EH (cell line): ENCODE measurements at places on chromosomes 2 and 18.

- DNase-seq, result no peak
Observed at GRCh38 chr2:163198972-163199371, 360.4 kb upstream of the KCNH7 start.

DNA sequence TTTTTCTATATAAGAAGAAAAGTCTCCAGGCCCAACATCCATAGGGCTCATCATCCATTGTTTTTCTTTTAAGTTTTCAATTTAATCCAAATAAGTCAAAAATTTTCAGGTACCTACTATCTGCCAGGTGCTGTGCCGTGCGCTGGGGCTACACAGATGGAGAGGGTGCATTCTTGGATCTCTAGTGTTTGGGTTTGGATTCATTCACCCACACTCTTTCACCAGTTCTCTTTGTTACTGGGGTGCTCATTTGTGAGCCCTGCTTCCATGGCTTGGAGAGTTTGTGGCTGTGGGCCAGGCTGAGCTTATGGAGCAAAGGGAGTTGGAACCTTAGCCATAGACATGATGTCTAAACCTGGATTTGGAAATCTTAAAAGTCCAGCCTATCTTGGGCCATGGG lies 51.0 kb downstream of the CDK15 start:
- DNase-seq, result no peak

GRCh38 chr2:18332477-18332876 lies 228.0 kb downstream of the RDH14 start:
- no peak for DNase-seq

- no peak for DNase-seq
Observed at GRCh38 chr2:25838152-25838756, 40.0 kb downstream of the ASXL2 start.

DNA sequence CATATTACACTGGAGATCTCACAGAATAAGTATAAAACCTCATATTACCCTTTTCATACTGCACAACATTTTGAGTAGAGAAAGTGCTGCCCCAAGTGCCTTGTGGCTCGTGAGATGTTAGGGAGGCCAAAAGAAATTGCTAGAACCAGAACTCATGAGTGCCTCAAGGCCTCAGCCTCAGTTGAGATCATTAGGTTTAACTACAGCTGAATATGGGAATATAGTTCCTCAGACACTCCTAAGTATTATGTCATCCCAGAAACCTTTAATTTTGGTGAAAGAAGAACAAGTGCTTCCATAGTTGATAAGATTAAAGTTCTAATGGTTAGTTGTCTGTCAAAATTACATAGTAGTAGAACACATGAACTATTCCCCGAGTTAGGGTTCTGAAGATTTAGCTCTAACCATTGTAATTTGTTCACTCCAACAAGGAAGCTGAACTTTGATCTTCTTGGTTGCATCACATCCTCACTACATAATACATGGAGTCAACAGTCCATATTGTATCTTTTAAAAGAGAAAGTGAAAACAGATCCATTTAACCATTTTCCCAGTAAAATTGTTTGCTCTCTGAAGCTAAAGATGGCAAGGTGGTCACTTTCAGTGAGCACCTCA lies 9.6 kb upstream of the AQP4 start:
- DNase-seq, result no peak

- DNase-seq, result no peak
Observed at GRCh38 chr2:173705656-173706055, 259.5 kb downstream of the SP3 start.

DNA sequence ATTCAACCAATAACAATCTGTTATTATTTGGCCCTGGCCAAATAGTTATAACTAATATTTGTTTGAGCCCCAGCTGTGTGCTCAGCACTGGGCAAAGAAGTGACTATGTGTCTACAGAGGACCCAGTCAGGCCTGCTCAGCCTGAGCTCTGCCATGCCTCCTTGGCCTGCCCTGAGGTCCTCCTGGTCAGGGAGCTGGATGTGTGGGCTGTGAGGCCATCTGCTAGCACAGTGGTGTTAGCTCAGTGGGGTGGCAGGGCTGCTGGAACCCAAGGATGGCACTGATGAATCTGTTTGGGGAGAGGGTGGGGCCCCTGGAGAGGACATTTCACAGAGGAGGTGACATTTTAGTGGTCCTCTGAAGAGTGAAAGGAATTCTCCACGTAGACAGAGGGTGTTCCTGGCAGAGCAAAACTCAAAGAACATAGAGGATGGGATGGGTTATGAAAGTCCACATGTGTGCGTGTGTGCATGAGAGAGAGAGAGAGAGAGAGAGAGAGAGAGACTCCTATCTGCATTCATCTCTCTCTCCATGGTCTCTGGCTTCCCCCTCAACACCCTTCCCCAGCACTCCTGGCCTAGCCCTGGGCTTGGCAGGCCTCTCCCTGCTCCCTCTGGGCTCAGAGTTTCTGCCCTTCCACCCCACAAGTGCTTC lies 21.2 kb upstream of the ATOH8 start:
- no peak for DNase-seq

DNA sequence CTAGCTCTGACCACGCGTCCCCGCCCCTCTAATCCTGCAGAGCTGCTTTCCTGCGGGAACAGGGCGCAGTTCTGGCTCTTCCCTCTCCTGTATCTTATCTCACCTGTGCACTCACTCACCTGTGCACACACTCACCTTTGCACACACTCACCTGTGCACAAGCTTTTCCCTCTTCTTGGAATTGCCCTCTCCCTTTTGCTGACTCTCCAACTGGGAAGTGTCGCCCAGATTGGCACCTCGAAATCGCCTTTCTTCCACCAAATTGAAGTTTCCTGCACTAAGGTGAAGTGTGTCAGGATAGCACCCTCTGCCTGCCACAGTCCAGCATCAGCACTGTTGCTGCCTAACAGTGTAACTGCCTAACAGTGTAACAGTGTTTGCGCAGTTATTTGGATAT lies 566 bp upstream of the CMPK2 start:
- peak; percentile 33 for DNase-seq

DNA sequence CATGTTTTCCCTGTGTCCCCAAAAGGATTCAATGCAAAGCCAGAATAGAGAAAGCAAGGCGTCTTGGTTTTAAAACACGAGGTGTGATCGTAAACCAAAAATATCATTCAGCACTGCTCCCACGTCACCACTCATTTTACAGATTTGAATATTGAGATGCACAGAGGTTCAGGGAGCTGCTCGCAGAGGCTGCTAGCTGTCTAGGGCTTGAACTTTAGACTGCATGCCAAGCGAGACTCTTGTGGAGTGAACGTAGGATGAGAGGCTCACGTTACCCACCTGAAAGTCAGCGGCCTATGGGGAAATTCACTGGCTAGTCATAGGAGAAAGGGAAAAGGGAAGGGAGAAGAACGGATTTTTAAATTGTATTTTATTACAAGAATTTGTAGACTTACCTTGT lies 130.1 kb downstream of the MBP start:
- DNase-seq, result no peak

DNA sequence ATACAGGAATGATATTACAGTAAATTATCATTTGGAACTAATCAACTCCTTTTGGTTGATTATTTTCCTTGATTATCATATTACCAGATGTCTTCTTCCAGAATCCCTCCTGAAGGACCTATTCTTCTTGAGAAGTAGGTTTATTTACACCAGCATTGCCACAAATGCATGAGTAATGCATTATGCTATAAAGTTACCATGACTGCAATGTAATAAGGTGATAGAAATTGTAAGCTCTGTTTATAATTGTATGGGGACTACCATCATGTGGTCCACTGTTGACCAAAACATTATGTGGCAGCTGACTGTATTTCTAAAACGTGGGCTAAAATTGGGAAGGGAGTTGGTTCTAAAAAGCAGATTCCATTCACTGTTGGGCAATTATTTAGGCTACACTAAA lies 602.2 kb downstream of the NYAP2 start:
- DNase-seq, result peak; percentile 25

DNA sequence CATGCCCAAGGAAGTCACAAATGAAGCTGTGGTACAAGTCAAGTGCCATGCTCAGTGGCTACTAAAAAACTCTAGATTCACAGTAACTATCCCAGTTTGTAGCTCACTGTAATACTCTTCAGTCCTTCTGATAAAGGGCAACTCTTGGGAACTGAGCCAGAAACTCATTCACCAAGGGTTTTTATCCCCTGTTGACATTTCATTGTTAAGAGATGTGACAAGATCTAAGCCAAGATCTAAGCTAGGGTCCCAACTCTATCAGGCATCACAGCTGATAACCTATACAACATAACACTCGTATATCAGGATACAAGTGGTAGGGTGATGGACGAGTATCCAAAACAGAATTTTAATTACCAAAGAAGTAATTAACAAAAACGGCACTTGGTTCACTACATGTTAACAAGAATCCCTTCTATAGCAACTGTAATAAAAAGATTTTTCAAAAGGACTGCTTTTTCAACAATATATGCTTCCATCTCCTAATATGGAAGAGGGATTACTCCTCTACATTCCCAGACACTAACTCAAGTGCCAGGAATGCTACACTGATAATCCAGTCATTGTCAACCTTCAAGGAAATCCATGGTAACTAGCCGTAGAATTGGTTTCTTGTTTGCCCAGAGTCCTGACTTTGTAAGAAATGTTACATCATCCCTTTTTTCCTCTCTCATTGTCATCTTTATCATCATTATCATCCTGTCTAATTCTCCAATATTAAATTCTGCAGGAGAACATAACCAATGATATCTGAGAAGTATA lies 111.7 kb downstream of the CDH2 start:
- DNase-seq, result peak; percentile 97

GRCh38 chr2:188367164-188367563 lies 75.5 kb downstream of the GULP1 start:
- no peak for DNase-seq

DNA sequence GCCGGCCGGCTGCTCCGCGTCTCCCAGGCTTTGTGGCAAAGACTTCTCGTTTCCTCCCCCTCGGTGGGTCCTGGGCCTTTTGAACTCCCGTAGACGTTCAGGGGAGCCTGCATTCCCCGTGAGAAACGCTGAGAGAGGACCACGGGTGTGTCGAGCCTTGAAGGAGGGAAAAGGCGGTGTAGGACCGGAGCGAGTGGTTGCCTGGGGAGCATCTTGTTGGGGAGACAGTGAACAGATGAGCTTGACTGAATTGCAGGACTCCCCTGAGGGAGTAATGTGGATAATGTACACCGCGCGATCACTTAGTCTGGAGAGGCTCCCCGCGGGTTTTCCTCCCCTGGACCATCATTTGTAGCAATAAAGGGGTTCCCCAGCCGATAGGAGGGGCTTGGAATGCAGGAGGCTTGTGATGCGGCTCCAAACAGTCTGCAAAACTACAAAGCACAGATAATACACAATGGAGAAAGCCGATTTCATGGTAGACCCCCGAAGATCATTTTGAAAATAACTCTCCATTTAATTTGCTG lies 769 bp downstream of the ALMS1 start:
- DNase-seq, result no peak

DNA sequence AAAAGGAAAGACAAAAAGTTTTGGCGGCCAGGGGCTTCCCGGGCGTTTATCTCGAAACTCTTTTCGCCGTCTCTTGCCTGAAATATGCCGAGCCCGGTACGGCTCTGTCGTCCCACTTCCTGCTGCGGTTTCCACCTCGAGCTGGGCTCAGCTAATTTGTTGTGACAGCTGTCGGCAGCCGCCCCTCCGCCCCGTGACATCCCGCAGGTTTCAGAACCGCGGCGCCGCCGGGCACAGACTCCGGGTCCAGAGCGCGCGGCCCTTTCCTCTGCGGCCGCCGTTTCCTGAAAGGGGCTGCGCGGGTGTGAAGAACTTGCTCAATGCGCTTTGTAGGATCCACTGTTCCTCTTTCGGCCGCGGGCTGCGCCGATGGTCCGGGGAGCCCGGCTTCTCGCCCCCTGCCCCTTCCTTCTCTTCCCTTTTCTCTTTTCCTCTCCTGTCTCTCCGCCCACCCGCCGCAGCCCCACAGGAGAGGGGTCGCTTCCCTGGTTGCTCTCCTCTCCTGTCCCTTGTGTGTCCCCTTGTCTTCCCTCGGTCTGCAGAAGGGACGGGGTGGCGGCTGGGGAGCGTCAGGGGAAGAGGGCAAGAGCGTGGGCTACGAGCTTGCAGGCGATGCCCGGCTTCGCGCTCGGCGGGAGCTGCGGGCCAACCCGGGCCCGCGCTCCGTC lies 648 bp downstream of the ARID5A start:
- peak; percentile 81 for DNase-seq

GRCh38 chr18:1466035-1466434 lies 561.4 kb downstream of the ADCYAP1 start:
- no peak for DNase-seq

GRCh38 chr18:59041296-59041695 lies 98.4 kb upstream of the SEC11C start:
- no peak for DNase-seq

- DNase-seq, result no peak
Observed at GRCh38 chr2:230869914-230870543, 5.3 kb downstream of the ITM2C start.

GRCh38 chr2:109452318-109453305 lies 161.2 kb downstream of the SEPTIN10 start:
- DNase-seq, result no peak

- DNase-seq, result no peak
Observed at GRCh38 chr2:23381485-23381884, 3.5 kb upstream of the KLHL29 start.

- no peak for DNase-seq
Observed at GRCh38 chr18:4193086-4193485, 262.0 kb downstream of the DLGAP1 start.

DNA sequence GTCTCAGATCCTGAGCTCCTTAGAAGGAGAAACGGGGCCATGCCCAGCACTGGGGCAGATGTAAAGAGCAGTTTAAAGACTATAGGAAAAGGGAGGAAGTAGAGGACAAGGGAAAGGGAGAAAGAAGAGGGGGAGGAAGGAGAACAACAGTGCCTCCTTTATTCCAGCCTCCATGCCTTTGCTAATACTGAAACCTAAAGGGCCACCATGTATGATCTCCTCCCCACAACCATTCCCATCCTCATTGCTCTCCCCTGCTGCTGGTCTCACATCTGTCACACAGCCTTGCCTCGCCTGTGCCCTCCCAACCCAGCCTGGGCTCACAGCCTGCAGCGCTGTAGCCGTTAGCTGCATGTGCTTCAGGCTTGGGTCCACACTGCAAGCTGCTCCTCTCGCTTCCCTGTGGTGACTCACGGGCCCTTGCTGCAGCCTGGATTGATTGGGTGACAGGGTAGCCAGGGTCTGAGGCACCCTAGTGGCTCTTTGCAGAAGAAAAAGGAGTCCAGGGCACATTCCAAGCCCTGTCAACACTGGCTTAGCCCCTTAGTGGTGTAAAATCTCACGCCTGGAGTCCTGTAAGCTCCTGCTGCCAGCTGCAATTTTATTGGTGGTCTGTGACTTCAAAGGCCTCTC lies 281.9 kb downstream of the SRBD1 start:
- peak; percentile 67 for DNase-seq

DNA sequence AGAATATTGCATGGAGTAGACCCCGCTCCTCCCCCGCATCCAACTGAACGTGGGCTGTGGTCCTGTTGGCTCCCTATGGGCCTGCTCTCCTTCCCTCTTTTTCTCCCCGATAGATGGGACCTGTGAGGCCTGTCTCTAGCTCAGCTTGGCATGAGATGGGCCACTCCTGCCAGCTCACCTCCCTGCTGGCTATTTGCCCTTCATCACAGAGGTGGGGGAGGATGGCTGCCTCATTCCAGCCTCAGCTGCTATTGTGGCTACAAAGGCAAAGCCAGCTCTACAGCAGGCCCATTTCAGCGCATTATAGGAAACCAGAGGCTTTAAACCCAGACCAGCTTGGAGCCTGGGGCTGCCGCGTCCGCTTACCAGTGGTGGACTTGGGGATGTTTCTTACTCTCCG lies 313.9 kb downstream of the GBX2 start:
- DNase-seq, result no peak

- DNase-seq, result peak; percentile 68
Observed at GRCh38 chr2:157363612-157364101, 38.0 kb upstream of the ERMN start.
